AG10803 (cell line): ENCODE measurements at places on chromosomes 12 and 14.

GRCh38 chr14:51725061-51725460, 73.4 kb downstream of the FRMD6 start:
- DNase-seq: no peak

DNA sequence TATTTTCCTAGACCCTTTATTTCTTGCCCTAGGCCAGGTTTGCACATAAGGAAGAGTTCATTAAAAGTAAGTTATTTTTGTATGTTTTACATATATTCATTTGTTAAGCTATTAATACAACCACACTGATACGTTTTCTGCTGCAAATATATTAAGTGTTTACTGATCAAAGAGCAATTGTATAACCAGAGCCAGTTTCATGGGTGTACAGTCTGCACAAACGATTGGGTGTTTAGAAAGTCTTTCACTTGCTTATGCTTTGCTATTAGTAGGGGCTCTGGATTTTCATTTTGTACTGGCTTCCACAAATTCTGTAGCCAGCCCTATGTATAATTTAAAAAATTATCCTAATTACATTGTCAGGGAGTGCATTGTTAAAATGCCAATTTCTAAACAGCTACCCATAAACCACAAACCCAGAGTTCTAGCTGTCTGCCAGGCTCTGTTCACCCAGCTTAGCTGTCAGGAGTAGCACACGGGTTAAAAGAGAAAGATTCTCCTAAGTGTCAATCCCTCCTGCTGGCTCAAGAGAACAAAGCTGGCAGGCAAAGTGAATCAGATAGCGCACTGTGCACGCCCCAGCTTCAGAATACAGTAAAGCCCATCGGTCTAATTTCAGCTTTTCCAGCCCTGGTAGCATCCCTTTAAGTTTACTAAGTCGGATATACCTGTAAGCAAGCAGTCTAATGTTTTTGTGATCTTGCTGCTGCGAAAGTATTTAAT, 151.0 kb upstream of the LMO3 start:
- DNase-seq: no peak

DNA sequence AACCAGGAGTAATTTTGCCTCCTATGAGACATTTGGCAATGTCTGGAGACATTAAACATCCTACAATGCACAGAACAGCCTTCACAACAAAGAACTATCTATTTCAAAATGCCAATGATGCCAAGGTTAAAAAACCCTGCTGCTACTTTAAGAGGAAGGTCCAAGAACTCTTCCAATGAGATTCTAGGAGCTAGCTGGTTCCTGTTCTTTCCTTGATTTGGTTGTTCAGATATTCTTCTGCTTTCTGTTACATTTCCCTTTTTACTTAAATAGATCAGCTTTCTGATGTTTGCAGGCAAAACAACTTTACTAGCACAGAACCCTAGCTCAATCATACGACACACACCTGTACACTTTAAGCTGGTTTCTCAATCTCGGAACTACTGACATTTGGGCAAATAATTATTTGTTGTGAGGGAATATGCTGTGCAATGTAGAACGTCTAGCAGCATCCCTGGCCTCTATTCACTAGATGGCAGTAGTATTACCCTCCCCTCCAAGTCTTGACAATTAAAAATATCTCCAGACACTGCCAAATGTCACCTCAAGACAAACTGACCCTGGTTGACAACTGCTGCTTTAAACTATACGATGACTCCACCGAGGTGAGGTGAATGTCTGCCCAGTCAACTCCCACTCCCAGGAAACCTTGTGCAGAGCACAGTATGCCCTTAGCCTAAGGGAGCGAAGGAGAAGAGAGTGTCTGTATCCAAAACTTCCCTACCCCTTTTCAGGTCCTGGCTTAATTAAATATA, 4.4 kb downstream of the BLTP3B start:
- DNase-seq: peak; percentile 18

- DNase-seq: no peak
Observed at GRCh38 chr14:95520346-95520745, 3.9 kb upstream of the SYNE3 start.

- peak; percentile 69 for DNase-seq
Observed at GRCh38 chr12:105935981-105936380, 202.8 kb downstream of the NUAK1 start.

DNA sequence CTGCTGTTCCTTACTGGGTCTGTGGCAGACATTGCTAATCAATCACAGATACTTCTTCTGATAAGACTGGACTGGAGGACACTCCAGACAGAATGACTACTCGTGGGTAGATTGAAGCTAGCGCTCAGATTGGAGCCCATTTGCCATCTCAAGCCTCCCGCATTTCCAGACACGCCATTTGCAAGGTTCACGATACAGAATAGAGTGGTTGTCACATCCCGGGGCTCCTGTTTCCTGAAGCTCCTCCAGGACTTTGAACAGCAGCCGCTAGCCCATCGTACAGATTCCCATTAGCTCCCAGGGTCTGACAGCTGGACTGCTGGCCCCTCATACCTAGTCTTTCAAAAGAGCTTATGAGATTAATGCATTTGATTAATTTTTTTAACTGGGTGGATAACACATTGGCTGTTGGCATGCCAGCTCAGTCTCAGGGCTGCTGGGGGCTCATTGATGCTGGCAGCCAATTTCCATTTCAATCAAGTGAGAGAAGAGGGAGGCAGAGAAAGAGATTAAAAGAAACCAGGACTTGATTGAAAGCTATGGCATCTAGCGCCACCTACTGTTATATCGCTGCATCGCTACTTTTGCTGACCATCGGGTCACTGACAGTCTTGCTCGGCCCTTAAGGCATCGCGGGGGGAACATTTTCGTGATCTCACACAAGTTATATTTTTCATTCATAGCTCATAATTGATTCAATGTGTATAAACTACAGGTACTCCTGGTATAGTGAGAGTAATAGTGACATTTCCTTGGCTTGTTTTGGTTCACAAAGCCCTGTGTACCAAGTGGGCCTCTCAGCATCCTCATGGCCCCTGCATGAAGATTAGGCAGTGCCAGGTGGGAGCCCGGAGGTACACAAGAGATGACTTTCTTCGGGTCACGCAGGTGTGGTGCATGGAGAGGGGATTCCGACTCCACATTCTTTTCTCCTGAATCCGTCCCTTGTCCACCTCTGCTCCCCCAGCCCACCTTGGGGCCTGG, 78.6 kb downstream of the CCDC60 start:
- peak; percentile 63 for DNase-seq

GRCh38 chr14:63745858-63746425, 18.1 kb upstream of the SGPP1 start:
- DNase-seq: no peak

GRCh38 chr14:34873589-34874385, 1.4 kb downstream of the BAZ1A start:
- peak; percentile 67 for DNase-seq

DNA sequence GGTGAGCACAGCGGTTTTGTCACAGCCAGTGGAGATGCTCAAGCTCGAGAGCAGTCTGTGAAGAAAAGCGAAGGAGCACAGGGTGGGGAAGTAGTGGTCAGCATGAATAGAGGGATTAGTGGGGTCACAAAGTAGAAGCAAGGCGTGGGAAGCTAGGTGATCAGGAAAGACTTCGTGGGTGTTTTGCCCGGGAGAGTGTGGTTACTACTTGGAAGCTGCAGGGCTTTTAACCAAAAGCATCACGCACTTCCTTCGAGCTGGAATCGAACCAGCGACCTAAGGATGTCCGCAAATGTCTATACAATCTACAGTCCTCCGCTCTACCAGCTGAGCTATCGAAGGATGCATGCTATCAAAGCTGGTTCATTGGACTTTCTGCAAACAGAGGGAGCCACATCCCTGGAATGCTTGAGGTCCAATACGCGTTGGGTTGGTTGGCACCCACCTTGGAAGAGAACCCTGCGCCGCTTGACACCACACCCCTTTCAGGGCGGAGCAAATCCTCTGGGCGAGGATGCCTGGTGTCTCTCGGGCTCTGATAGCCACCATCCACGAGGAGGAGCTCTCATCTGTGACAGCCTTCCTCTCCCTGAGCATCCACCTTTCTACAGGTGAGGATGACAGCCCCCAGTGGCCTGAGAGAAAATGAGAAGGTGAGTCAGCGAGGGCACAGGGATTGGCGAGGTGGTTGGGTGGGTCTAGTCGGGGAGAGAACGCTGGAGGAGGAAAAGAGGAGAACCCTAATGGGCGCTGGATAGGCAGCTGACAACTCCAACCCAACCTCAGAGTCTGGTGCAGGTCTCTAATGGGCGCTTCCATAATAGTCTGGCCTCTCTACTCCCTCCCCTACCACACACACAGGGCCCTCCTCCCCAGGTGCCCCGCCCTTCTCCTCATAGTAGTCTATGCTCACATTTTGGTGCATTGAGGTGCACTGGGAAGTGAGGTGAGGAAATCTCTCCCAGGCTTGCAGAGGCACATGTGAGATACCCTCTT, 16.0 kb upstream of the OR6S1 start:
- DNase-seq: no peak

DNA sequence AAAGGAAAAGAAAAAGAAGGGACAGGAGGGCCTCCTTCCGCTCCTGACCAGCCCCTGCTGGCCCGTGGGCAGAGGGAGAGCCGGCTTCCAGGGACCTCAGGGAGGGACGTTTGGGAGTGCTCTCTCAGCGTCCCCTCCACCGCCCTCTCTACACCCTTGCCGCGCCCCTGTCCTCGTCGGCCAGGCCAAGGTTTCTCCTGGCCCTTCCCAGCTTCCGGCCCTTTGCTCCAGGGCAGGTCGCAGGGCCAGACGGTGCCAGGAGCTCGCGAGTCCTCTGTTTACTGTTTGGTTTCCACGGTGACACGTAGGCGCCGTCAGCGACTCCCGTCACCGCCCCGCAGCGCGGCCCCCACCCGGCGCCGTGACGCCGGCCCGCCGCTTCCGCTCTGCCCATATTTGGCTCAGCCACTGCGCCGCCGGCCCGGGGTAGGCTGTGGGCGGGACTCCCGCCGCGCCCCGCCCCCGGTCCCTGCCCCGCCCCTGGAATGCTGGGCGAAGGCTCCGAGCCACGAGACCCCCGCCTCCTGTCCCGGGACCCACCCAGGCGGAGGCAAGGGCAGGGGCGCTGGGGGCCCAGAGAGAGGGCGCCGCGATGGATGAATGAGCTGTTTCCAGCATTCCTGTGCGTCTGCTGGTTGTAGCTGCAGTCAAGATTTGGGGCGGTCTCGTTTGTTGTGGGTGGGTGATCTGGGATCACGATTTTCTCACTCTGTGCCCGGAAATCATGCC, 15.5 kb downstream of the FOS start:
- peak; percentile 98 for DNase-seq

DNA sequence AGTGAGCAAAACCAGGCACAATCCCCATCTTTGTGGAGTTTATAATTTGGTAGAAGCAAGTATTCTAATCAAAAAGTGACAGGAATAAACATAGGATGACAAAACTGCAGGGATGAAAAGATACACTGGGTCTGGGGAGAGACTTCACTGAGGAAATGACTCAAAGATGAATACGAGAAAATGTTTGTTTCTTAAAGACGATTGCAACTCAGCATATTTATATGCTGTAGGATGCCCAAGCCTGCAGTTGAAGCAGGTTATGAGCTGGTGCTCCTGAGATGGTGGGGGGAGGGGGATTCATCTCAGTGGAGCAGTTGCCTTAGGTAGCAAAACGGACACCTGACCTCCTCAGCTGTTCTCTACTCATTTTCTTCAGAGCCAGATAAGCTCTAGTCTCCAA, 13.4 kb upstream of the SLC38A4 start:
- DNase-seq: no peak

DNA sequence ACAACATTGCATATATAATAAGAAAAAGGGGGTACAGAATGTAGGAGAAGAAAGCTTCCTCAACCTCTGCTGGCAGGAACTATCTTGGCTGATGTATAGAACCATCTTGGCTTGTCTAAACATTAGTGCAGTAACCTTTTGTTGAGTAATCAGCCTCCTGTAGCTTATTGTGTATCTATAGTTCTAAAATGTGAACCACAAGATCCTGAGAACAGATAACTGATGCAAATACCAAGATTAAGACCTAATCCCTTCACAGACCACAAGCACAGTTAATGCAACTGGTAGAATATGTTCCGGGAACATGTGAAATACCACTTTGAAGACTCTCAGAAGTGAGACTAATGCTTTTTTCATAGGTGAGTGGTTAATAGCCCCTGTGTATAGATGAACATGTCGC, 50.7 kb upstream of the KCNC2 start:
- DNase-seq: no peak

- no peak for DNase-seq
Observed at GRCh38 chr12:52916216-52916615, 11.3 kb upstream of the KRT8 start.

GRCh38 chr12:105227879-105228278, 8.1 kb downstream of the APPL2 start:
- DNase-seq: no peak

DNA sequence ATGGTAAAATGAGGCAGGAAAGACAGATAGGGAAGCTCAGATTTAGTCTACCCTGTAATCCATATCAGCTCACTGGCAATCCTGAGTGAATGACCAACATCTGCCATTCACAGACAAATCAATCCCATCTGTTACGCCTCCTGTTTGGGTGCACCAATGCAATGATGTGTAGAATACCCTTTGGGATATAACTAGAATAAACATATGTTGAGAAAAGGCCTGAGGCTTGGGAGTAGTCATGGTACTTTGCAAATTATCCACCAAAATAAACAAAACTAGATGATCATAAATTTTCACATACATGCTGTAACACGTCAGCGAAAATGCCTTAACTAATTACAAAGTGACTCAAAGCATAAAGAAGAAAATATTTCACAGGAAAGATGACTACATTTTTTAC, 78.8 kb downstream of the KCNC2 start:
- DNase-seq: no peak

GRCh38 chr12:55842681-55843429, at the start of gene MMP19:
Gene MMP19, minus strand, starts transcription at chr12:55842936. Its CDS starts 106 bp downstream, at chr12:55842830.
- DNase-seq: peak; percentile 79

DNA sequence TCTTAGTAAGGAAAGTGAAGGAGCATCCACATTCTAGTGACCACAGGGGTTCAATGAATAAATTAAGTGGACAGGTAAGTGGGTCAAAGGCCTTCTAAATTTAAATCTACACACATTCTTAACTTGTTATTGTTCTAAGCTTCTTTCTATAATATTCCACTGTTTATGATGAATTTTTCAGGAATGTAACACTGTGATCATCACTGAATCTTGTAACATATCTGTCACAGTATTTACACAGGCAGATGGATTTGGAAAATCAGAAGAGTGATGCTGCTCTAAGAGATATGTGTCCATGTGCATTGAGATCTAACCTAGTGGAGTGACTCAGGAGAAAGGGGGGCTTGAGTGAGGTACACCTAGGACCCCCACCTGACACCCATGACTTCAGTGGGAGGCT, 115.4 kb upstream of the OVCH1 start:
- DNase-seq: no peak

DNA sequence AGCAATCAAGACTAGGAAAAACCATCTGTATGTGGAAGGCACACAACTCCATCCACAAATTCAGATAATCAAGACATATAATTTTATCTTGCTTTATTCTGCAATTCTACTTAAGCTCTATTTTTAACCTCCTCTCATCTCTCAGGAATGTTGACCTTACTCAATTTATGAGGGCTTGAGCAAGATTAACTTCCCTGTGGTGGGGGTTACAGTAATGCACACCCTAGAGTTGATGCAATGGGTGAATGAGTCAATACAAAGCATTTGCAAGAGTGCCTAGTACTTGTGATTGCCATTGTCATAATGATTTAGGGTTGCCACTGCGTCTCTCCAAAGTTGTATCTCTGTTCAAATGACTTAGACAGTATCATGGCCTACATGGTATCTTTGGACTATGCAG, 1598.4 kb upstream of the TMEM132C start:
- peak; percentile 94 for DNase-seq
